Endodermal cell (in vitro differentiated cells): ENCODE measurements at places on chromosomes 12 and 14.

GRCh38 chr12:70854138-70854537, 66.4 kb downstream of the PTPRR start:
- no peak for DNase-seq

GRCh38 chr12:80756875-80757274, 40.2 kb downstream of the MYF5 start:
- DNase-seq: no peak

DNA sequence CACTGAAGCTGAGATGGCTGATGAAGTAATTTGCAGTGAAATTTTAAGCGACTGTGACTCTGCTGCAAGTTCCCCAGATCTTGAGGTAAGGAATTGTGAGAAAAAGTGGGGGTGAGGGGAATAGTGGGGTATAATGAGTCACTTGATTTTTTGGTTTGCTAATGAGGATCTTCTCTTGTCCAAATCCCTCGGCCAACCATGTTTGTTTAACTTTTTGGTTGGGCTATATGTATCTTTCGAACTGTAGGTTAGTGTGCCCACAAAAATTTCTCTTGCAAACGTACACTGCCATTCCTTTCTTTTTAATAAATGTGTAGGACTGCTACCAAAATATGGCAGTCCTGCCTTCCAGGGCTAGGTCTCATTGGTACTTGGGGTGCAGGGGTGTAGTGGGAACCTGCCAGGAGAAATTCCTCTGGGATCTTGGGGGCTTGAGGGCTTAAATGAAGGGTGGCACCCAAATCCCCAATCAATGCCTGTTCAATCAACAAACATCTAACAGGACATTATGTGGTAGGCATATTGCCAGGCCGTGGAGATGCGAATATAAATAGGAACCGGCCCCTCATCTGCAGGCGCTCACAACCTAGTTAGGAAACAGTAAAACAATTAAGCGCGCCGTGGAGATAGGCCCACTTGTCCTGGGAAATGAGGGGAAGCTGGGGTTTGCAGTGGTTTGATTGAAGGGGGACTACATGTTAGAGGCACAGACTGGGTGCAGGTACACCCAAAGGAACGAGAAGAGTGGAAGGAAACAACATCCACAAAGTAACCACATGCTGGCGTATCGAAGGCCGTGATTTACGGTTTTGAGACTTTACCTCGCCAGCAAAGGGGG, 1.3 kb upstream of the PABPN1 start:
- peak; percentile 48 for DNase-seq

DNA sequence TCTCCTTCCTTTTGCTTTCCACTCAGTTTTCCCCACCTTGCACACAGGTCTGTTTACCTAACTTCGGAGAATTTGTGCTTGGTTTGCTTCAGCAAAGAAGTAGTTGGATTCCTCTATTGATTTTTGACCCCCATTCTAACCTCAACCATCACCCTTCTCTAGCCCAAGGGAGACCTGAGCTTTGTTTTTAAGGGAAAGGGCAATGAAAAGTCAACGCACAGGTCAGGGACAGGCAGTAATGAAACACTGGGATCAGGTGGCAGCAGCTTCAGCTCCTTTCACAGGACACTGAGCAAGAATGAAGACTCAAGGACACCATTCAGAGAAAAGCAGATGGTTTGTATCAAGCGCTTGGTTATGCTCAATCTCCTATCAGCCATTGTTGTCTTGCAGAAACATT, 46.9 kb upstream of the KRR1 start:
- no peak for DNase-seq

DNA sequence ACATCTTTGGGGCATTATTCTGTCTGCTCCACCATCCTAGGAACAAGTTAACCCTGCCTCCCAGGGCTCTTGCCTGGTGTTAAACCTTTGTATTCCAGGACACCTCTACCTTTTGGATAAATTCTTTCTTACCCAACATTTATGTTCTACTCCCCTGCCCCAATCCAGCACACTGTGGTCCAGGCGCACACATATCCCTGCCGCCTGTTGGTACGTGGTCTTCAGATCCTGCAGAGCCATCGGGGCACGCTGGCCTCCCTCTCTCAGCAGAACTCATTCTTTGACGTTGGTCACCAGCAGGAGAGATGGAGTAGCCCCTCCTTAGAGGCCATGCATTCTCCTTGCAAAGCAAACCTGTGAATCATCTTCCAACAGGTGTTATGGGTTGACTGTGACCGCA, 5.1 kb upstream of the TMEM179 start:
- peak; percentile 9 for DNase-seq

GRCh38 chr14:97695456-97695981, 898.3 kb downstream of the VRK1 start:
- no peak for DNase-seq

- peak; percentile 78 for DNase-seq
These were observed 3.4 kb downstream of the CIROP start for GRCh38 chr14:23101213-23101970.

DNA sequence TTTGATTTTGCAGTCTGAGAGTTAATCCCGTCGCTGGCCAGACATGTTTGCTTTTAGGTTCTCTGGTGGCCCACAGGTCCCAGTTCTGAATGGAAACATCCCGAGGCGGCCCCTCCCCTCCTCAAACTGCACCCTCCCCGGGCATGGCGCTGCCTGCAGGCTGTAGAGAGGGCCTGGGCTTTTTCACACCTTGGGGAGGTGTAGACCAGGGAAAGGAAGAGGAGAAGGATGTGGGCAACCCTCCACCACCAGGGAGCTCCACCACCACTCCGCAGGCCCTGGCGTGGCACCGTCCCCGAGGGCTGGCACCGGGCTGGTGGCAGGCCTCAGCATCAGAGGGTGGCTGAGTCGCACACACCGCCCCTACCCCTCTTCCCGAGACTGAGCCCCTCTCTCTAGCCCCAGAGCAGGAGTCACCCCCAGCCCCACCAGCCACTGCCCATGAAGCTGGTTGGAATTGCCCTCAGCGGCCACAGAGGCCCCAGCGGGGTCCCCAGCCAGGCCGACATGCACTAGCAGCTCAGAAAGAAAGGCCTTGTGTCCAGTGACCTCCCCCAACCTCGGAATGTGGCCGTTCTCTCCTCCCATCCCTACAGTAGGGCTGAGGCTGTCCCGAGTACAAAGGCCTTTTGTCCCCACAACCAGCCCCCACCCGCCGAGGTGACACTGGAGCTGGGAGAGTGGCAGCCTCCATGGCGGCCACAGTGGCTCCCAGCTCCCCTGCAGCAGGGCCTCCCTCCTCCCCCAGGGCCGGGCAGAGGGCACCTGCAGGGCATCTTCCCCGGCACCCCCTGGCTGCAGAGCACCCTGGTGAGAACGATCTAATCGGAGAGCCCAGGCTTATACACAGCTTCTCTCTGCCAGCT, 23.5 kb upstream of the INF2 start:
- peak; percentile 87 for DNase-seq

DNA sequence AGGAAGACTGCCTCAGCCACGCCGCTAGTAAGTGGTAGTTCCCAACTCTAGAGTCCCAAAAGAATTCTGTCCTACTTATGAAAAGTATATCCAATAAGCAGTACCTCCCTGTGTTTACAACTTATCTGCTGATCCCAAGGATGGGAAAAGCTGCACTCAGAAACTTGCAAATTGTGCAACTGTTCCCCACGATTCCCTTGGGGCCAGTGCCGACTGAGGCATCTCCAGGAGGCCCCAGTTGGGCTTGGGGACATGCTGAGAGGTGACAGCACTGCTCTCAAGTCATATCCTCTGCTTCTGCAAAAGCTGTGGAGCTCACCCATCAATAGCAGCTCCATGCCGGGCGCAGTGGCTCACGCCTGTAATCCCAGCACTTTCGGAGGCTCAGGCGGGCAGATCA, 23.7 kb downstream of the SPRING1 start:
- no peak for DNase-seq

GRCh38 chr14:58151133-58152013, 640 bp downstream of the ARMH4 start:
- no peak for DNase-seq

- DNase-seq: no peak
These were observed 2.9 kb upstream of the CACNA1C start for GRCh38 chr12:2049604-2050540.

- DNase-seq: no peak
These were observed 61.7 kb downstream of the KIF26A start for GRCh38 chr14:104200106-104200505.

- DNase-seq: peak; percentile 74
These were observed 265.5 kb upstream of the GRIP1 start for GRCh38 chr12:66944365-66944764.

- DNase-seq: no peak
These were observed 3.7 kb downstream of the ARHGDIB start for GRCh38 chr12:14957551-14958168.

- no peak for DNase-seq
These were observed 77.8 kb downstream of the PDE6H start for GRCh38 chr12:15050659-15051058.

DNA sequence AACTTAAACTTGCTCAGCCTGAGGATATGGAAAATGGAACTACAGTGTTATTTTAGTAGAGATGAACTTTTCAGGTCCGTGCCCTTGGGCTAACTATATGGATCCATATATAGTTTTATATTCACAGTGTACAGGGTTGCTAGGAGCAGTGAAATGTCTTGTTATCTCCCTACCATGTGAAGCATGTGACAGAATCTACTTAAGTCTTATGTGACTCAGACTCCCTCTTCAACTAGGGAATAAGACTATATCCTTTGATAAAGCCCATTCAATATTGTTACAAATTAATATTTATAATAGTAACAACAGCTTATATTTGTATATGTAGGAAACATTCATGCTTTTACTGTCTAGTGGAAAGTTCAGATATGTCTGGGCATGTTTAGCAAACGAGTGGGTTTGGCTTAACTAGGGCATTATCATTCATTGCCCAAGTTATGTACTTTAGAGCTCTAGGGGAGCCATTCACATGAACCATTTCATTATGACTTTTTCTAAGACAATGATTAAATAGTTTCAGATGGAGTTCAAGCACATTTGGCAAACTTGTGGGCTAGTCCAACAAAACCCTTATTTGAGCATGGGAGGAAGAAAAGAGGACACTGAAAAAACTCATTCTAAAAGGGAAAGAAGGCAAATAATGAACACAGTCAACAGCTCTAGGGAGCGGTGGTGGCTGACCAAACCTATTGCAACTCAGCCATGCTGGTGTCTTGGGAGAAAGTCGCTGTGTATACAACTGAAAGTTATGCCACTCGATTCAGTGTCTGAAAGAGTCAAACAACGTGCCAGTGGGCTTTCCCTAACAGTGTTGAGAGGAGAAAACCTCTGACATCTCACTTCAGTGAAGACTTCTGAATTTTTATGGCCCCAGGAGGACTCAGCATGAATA, 305.9 kb upstream of the G2E3 start:
- DNase-seq: no peak

GRCh38 chr14:93263416-93263815, 56.4 kb downstream of the UBR7 start:
- DNase-seq: no peak

DNA sequence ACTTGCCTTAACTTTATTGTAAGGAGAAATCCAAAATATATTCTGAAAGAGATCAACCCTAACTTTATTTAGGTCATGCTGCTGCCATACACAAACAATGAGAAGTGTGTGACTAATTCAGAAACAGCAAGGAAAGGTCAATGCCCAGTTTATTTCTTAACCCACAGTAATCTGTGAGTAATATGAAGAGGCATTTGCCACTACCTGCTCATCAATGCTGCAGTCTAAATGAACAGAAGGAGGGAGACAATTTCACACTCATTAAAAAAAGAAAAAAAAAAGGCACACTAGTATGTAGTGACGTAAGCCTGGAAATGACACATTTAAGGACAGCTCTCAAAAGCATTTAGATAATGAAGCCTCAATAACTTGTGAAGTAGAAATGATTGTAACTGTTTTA, 90.5 kb upstream of the FOXN3 start:
- no peak for DNase-seq

DNA sequence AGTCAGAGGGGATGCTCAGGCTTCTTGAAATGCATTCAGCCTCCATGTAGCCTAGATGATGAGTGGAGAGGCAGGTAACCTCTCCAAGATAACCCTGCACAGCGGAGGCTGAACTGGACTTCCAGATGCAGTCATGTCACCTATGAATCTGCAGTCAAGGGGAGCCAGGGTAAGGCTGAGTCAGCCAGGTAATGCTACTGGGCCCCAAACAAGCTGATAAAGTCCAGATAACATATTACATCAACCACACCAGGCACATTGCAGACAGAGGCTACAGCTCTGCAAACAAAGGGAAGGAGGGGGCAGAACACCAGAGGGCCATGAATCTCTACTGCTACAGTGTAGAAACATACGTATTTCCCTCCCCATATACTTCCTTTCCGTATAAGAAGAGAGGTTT, 14.0 kb downstream of the RNASE9 start:
- no peak for DNase-seq

DNA sequence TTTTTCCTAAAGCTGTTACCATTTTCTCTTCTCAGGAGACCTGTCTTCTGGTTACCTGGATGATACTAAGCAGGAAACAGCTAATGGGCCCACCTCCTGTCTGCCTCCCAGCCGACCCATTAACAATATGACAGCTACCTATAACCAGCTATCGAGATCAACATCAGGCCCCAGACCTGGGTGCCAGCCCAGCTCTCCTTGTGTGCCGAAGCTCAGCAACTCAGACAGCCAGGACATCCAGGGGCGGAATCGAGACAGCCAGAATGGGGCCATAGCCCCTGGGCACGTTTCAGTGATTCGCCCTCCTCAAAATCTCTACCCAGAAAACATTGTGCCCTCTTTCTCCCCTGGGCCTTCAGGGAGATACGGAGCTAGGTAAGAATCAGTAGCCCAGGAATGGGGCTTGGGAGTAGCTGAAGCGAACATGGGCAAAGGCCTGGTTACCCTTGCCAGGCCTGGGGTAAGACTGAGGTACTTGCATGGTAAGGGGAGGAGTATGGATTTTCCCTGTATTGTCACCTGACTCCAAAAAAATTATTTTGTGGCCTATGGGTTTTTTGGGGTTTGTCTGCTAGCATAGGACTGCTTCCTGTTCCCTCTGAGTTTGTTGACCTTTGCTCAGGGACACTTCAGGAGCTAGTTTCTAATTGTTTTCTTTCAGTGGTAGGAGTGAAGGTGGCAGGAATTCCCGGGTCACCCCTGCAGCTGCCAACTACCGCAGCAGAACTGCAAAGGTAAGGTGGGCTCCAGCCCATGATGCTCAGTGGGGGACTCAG, 26.6 kb downstream of the TRAFD1 start:
- peak; percentile 33 for DNase-seq

GRCh38 chr12:66066137-66066928, 64.2 kb downstream of the LLPH start:
- peak; percentile 60 for DNase-seq

GRCh38 chr14:66228267-66228970, 257.8 kb upstream of the CCDC196 start:
- DNase-seq: no peak

DNA sequence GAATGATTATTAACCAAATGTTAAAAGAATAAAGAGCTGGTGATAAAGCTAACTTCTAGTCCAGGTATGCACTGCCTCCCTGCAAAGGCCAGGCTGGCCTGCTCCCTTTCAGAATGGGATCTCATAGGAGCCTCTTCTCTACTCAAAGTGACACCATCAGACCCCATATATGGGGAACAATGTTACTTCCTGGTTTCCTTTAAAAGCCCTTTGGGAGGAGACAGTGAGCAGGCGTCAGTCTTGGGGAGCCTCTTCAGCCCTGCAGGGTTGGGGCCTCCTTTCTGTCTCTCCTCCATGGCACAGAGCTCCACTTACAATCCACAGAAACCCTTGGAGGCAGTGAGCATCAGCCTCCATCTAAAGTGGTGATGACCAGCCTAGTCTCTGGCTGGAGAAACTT, 17.3 kb upstream of the GPRC5A start:
- no peak for DNase-seq

- peak; percentile 98 for DNase-seq
These were observed at the start of gene LGMN for GRCh38 chr14:92748259-92749016. LGMN (minus strand) TSS chr14:92748627; CDS start chr14:92732786, 15,841 bp downstream.
